ENCODE measurements at places on chromosomes 2 and 18. TPM values are rescaled to one million over a fixed set of nuclear protein-coding genes. Genes with fewer than 3 reads are reported as not detected.

DNA sequence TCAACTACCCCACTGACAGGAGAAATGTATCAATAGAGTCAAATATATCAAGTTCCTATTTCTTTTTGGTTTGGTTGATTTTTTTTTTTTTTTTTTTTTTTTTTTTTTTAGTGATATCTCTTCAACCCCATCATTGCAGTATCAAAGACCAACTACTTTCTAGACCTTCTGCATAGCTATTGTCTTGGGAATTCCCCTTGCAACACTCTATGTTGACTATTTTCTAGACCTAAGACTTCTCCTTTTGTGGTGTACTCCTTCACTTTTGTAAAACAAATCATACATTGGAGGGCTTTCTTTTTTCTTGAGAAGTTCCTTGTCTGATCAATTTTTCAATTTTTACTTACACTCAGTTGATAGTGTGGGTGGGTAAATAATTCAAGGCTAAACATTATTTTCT lies 46.5 kb upstream of the NR4A2 start:
- no peak overlapping the region for H3K4me3 ChIP-seq
- peaks cover 22% of the 10 kb centered on the region for H3K4me1 ChIP-seq
- no peak overlapping the region for H3K27ac ChIP-seq
- no peaks in the 10 kb centered on the region for H3K27me3 ChIP-seq
- H3K36me3 ChIP-seq = no peaks in the 10 kb centered on the region

DNA sequence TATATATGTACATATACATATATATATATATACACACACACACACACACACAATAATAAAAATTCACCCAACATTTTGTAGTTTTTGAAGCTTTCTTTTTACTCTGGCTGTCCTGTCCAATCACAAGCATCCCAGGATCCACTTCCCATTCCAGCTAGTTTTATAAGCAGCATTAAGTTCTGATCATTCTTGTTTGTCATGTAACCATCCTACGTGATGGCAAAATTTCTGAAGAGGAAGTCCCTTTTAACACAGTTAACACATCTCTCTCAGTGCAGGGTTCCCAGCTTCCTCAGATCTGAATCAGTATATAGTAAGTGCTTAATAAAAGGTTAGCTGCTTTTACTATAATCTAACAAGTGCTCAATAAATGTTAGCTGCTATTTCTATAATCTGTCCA lies 26.4 kb downstream of the MYOM1 start:
- H3K27me3 ChIP-seq = peaks cover 7% of the 10 kb centered on the region
- no peaks in the 10 kb centered on the region for H3K36me3 ChIP-seq
- H3K4me1 ChIP-seq = no peaks in the 10 kb centered on the region
- H3K4me3 ChIP-seq = no peak overlapping the region
- H3K27ac ChIP-seq = no peak overlapping the region

STAT4 gene
- 47.9 TPM for total RNA-seq

GRCh38 chr2:218996937-218997336 lies 3.7 kb upstream of the CRYBA2 start:
- H3K27me3 ChIP-seq = peaks cover 77% of the 10 kb centered on the region
- no peaks in the 10 kb centered on the region for H3K36me3 ChIP-seq
- H3K4me1 ChIP-seq = peaks cover 3% of the 10 kb centered on the region
- DNase-seq = no peak
- no peak overlapping the region for H3K4me3 ChIP-seq

DNA sequence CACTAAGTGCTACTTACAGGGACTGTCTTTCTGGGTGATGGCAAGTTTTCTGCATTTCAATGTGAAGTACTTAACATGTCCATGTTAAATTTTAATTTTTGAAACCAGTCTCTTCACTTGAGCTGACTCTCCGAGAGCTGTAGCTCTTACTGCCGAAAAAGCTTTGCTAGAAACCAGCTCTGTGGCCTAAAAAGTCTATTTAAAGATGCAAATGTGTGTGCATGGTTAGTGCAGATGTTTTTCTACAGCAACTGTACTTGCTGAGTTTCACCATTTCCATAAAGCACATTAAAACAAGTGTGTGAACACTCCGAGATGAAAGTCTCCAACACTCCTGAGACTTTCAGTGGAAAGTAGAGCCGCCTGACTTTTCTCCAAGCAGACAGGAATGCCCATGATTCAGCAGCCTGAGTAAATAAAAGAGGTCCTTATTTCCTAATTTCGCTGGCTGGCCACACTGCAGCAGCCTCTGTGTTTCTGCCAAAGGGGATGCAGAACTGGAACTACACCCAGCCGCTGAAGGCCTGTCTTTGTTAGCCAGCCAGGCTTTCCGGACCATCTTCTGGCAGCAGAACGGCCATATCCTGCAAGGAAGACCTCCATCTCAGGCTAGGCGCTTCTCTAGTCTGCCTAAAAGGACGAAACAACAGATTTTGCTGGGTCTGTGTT lies 121.2 kb downstream of the ZNF521 start:
- no peaks in the 10 kb centered on the region for H3K4me1 ChIP-seq
- H3K36me3 ChIP-seq = no peaks in the 10 kb centered on the region
- no peak overlapping the region for H3K4me3 ChIP-seq
- DNase-seq = no peak

DSG1 gene
- total RNA-seq = not detected

MEP1B gene
- total RNA-seq = not detected

All from activated CD4-positive, alpha-beta T cell treated with anti-CD3 and anti-CD28 coated beads, Interleukin-2, amount 10 ng/mL, durations not matched to agents 24 days and 14 days (primary cell).